ENCODE measurements at places on chromosomes 11 and 22. TPM values are rescaled to one million over a fixed set of nuclear protein-coding genes. Genes with fewer than 3 reads are reported as not detected.

GAB4 gene
- not detected for total RNA-seq

HMGXB4 gene
- total RNA-seq: 49.2 TPM

GRCh38 chr11:64591257-64592233 lies 525 bp downstream of the SLC22A12 start:
- H3K27me3 ChIP-seq: no peaks in the 10 kb centered on the region
- H3K4me3 ChIP-seq: no peak overlapping the region
- H3K27ac ChIP-seq: no peak overlapping the region

DNA sequence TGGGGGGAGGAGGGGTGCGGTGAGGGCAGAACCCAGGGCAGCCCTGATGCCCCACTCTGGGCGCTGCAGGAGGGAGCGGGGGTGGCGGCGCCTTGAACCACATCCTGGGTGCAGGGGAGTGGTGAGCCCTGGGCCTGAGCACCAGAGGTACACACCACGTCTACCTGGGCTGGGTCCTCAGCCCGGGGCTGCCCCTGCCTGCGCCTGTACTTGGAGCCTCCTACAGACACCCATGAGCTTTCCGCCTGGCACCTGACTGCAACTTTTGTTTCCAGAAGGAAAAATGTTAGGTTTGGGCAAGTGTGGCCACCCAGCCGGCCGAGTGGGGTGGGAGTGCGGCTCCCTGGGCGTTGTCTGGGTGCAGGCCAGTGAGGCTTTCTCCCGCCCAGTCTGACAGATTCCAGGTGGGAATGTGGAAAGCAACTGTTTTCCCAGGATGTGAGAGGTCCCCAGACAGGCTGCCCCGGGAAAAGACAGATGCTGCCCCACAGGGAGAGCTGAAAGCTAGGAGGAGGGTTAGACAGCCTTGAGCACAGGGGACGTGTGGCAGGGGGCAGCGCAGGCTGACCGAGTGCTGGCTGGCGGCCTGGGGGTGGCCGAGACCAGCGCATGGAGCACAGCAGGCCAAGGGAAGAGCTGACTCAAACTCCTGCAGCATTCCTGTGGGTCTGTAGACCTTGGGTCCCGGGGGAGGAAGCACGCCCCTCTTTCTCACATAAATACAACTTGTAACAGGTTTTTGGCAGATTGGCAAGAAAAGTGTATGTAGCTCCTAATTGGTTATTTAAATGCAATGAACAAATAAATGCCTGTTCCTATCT lies 44.1 kb downstream of the GNB1L start:
- peaks cover 30% of the 10 kb centered on the region for H3K4me1 ChIP-seq
- peak; percentile 73 for DNase-seq
- H3K4me3 ChIP-seq: no peak overlapping the region
- H3K36me3 ChIP-seq: no peaks in the 10 kb centered on the region
- H3K27me3 ChIP-seq: no peaks in the 10 kb centered on the region

NRIP3 gene
- total RNA-seq: 1.6 TPM

WT1 gene
- 8.6 TPM for total RNA-seq

OR6A2 gene
- not detected for total RNA-seq

DNA sequence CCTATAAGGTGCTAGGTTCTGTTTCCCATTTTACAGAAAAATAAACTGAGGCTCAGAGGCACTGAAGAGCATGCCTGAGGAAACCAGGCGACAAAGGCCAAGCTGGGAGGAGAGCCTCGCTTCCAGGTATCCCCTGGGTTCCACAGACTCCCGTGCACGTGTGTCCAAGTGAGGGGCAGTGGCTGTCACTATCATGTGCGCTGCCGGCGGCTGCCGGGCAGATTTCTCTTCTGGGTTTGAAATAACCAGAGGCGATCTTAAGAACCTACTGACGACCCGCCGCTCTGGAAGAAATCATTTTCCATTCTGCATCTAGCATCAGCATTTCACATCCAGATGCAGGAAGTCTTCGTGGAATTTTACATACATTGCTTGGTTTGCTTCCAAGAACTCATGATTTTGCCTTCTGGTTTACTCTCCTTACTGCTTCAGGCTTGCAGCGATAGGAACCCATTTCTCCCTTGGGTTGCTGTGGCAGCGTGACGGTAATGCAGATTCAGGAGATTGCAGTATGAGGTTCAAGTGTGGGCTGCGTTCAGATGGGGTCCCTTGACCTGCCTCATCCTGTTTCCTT lies 28.6 kb downstream of the ARHGAP8 start:
- no peaks in the 10 kb centered on the region for H3K36me3 ChIP-seq
- no peaks in the 10 kb centered on the region for H3K27me3 ChIP-seq
- DNase-seq: no peak

GRCh38 chr11:128841461-128842072 lies 25.5 kb downstream of the KCNJ1 start:
- H3K4me1 ChIP-seq: peaks cover under 1% of the 10 kb centered on the region
- no peak overlapping the region for H3K27ac ChIP-seq
- H3K27me3 ChIP-seq: peaks cover 21% of the 10 kb centered on the region
- no peak for DNase-seq
- no peak overlapping the region for H3K4me3 ChIP-seq

GRCh38 chr11:108965306-108966001 lies 300.6 kb downstream of the DDX10 start:
- H3K36me3 ChIP-seq: no peaks in the 10 kb centered on the region
- no peaks in the 10 kb centered on the region for H3K27me3 ChIP-seq
- H3K4me3 ChIP-seq: no peak overlapping the region
- H3K27ac ChIP-seq: no peak overlapping the region

BRSK2 gene
- 2.2 TPM for total RNA-seq

- no peaks in the 10 kb centered on the region for H3K4me1 ChIP-seq
- H3K27ac ChIP-seq: no peak overlapping the region
- H3K4me3 ChIP-seq: no peak overlapping the region
These were observed 8.3 kb downstream of the SLC37A2 start for GRCh38 chr11:125071435-125071834.

Measured in A673 (cell line).